Brain pericyte (primary cell): ENCODE measurements at places on chromosomes 11 and 22.
A peak's percentile ranks its signal among the peaks of the same experiment; 100 is the strongest.

DNA sequence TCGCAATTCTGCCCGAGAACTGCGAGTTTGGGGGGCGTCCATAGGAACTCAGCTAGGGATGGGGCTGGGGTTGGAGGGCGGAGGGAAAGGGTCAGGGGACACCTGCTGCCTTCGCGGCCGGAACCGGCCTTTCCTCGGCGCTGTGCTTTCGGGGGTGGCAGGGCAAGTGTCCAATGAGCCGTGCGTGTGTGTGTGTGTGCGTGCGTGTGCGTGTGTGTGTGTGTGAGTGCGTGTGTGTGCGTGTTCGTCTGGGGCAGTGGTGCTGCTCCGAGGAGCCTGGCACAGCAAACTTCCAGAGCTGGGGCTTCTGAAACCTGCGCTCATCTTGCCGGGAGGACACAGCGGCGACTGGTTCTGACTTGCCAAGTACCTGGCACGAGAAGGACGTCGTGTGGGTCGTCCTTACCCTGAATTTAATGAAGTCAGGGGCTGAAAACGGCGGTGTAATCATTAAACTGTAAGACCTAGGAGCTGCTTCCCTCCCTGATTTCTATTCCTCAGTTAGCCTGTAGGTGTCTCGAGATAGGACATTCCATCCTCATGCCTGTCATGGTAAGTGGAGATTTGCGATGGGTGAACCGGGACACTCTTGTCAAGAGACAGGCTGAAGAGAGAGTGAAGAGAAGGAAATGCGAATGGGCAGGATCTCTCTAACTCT lies 27.0 kb upstream of the AMOTL1 start:
- DNase-seq: no peak

GRCh38 chr11:107856180-107856980 lies 2.2 kb downstream of the SLC35F2 start:
- no peak for DNase-seq

GRCh38 chr22:42648368-42649245 lies 585 bp downstream of the CYB5R3 start:
- no peak for DNase-seq

DNA sequence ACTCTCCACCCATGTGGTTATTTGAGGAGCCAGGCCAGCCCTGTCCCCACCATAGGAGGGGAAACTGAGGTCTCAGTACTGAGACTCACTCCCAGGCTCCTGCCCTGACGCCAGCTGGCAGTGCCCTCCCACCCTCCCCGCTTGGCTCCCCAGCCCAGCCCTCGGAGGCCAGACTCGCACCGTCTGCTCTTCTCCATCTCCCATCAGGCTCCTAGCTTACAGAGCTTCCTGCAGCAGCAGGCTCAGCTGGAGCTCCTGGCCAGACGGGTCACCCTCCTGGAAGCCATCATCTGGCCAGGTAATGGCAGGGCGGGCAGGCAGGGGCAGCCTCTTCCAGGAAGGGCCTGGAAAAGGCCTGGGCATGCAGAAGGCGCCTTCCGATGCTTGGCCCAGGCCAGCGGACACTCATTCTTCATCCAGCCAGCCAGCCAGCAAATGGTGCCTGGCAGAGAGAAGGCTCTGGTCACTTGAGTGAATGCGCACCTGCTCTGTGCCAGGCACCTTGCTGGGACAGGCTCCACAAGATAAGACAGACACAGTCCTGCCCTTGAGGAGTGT lies 12.6 kb downstream of the RHBDD3 start:
- no peak for DNase-seq

GRCh38 chr11:70424765-70425344 lies 26.5 kb downstream of the CTTN start:
- no peak for DNase-seq

GRCh38 chr11:107697291-107697690 lies 14.6 kb downstream of the SLN start:
- no peak for DNase-seq

DNA sequence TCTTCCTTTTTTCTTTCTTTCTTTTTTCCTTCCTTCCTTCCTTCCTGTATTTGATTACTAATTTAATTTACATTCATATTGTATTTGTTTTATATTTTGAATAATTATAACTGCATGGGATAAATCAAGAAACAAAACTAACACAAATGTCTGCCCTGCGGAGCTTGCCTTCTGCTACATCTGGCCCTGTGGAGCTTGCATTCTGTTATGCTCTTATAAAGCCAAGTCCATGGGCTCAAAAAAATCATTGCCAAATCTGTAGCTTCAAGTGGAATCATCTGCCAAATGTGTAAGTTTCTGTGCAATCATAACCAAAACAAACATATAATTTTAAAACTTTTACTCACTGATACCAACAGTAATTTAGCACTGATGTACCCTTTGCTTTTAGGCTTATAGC lies 8.0 kb upstream of the OR52J3 start:
- no peak for DNase-seq

- DNase-seq: no peak
Observed at GRCh38 chr22:50310031-50310722, 2.7 kb upstream of the PLXNB2 start.

GRCh38 chr11:102006835-102007566 lies 40.2 kb upstream of the CFAP300 start:
- DNase-seq: no peak

- no peak for DNase-seq
Observed at GRCh38 chr22:26235792-26236487, 66.7 kb downstream of the SEZ6L start.

DNA sequence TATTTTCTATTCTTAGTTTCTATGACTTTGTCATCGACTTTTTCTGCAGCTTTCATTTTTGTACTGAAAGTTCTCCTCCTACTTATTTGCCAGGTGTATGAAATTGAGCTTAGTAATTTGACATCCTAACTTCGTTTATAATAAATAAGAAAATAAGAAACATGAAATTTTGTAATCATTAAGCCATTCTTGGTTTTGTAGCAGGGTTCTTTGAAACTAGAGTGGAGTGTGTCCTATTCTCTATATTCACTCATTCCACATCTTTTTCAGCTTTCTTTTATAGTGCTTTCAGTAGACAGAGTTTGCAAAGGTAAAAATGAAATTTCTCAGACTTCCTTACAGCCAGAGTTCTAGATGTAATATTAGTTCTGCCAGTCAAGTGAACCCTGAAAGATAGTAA lies 47.8 kb downstream of the FANCF start:
- no peak for DNase-seq

- no peak for DNase-seq
Observed at GRCh38 chr11:33158596-33159275, 2.5 kb downstream of the CSTF3 start.

GRCh38 chr11:44515048-44515447 lies 50.4 kb upstream of the CD82 start:
- no peak for DNase-seq

DNA sequence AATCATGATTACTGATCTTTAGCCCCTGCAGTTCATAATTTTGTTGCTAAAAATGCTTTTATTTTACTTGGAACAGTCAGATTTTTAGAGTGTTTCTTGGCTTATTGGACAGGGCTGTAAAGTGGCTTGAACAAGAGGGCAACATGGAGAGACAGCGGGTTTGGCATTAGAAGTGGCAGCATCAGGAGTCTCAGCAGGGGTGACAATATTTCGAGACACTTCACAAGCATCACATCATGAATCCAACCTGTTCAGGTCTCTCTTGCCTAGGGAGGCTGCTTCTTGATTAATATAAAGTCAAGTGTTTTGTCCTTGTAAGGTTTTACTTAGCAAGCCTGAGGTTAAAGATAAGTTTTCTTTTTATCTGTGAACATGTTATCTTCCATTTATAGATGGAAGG lies 2249.5 kb downstream of the LRRC4C start:
- no peak for DNase-seq

DNA sequence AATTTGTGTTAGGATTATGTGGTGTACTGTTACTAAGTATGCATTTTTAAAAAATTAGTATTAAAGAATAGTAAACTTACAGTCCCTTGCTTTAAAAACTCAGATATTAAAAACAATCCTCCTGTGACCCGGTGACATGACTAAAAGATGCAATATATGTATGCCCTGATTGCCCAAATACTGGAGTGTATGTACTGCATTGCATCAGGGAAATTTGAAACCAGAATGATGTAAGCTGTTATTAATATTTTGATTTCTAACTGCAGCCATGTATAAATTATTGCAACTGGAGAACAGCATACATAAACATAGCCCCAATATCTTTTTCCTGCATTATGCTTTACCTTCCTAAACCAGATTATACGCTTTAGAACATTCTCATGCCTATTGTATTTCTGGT lies 3.7 kb upstream of the HSPA8 start:
- DNase-seq: no peak

- no peak for DNase-seq
Observed at GRCh38 chr11:70544067-70544773, 145.9 kb downstream of the CTTN start.

DNA sequence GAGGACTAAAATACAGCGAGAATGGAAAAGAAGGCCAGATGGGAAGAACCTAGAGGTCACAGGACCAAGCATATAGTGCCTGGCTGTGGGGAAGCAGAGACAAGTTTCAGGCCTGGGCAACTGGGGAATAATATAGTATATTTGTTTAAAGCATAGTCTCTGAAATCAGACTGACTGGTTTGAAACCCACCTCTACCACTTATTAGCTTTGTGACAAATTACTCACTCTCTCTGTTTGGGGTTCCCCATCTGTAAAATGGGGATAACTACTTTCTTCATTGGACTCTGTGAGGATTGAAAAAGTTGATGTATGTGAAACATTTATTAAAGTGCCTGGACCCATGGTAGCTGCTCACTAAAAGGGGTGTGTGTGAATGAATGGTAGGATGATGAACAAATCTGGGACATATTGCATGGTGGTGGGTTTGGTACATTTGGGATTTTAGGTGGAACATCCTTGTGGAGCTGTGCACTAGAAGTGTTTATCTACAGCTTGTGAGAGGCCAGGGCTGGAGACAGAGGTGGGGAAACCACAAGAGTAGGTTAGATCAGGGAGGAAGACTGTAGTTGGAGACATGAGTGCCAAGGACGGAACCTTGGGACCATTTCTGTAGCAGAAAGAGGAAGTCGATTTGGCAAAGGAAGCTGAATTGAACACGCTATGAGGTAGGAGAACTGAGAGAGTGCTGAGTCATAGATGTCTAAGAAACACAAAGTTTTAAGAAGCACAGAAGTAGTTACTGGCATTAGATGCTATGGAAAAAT lies 52.6 kb downstream of the SWAP70 start:
- DNase-seq: peak; percentile 37

DNA sequence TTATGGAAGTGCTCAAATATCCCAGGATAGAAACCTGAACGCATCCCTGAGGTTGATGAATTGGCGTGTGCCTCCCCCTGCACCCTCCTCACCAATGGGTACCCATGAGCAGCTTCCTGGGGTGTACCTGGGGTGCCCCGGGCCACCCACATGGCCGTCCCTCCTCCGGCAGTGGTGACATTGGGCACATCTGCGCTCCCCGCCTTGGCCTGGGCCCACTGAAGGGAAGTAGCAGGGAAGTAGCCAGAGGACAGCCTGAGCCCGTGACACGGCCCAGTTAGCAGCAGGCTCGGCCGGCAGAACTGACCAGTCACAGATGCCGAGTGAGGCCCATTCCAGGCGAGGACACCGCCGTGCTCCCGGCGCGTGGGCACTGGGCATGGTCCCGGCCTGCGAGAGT lies 16.7 kb downstream of the MRPL23 start:
- DNase-seq: no peak

DNA sequence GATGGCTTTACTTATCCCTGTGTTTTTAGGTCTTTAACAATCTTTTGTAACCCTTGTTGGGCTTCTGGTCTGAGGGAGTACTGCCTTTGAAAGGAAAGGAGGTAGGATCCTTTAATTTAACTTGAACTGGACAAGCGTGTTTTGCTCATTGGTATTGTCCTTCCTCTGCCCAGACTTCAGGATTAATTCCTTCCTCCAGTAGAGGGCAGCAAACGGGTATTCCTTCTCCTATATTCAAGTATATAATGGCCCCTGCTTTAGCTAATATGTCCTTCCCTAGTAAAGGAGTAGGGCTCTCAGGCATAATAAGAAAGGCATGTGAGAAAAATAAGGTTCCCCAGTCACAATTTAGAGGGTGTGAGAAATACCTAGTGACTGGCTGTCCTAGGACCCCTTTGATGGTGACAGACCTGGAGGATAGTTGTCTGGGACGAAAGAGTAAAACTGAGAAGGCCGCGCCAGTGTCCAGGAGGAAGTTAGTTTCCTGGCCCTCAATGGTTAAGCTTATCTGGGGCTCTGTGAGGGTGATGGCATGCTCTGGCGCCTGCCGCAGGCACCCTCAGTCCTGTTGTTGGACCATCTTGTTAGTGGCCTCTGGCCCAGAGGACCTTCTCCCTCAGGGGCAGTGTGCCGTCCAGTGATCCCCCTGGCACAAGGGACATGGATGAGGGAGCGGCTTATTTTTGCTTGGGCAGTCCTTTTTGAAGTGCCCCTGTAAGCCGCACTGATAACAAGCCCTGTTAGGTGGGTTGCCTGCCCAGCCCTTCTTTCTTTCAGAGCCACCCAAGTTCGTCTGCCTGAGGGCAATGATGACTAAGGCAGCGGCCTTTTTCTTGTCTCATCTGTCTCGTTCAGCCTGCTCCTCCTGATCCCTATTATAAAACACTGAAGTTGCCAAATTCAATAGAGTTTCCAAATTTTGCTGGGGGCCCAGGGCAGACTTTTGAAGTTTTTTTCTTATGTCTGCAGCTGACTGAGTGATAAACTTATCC lies 51.8 kb downstream of the C11orf71 start:
- DNase-seq: peak; percentile 31

GRCh38 chr11:57527056-57527631 lies 3.4 kb downstream of the TIMM10 start:
- DNase-seq: no peak
